ENCODE measurements at places on chromosomes 16 and 17.

GRCh38 chr17:10328206-10328605 lies 44.6 kb downstream of the MYH13 start:
- ATAC-seq = no peak

DNA sequence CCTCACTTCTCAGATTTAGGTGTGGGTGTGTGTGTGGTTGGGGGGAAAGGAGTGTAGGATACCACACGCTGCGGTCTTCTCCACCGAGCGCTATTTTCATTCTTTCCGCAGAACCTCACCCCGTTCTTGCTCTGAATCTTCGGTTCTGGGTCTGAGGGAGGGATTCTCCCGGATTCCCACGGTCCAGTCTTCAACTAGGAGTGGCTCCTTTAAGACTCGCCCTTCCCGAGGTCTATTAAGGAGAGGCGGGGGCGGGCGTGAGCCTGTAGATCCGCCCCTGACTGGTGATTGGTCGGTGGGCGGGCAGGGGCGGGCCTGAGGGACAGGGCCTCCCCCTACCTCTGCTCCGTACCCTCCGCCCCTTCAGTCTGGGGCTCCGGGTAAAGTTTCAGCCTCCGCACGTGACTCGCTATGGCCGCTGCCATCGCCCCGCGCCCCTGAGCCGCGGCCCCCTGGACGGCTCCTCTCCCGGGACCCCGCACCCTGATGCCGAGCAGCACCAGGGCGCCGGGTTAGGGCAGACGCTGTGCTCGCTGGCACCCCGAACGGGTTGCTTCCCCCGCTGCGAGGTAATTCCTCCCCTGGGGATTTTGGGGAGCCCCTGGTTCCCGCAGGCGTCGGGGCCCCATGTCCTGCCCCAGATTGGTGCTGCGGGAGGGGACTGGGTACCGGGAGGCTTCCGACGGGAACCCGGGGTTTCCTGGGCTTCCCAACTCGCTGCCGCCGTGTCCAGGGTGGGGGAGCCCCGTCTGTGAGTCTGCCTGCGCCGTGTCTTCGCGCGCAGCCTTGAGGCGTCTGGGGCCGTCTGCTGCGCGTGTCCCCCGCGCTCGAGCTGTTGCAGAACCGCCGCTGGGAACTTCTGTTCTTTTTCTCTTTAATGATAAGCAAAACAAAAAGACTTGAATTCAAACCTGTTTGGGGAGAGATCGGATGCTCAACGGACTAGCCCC lies 9.2 kb downstream of the RARA start:
- ATAC-seq = peak; percentile 71

- peak; percentile 64 for ATAC-seq
These were observed 4.9 kb downstream of the MAP3K14 start for GRCh38 chr17:45311760-45312476.

- no peak for ATAC-seq
These were observed 151.6 kb downstream of the PHKB start for GRCh38 chr16:47612711-47613110.

GRCh38 chr16:16052916-16053315 lies 103.5 kb downstream of the ABCC1 start:
- ATAC-seq = no peak

DNA sequence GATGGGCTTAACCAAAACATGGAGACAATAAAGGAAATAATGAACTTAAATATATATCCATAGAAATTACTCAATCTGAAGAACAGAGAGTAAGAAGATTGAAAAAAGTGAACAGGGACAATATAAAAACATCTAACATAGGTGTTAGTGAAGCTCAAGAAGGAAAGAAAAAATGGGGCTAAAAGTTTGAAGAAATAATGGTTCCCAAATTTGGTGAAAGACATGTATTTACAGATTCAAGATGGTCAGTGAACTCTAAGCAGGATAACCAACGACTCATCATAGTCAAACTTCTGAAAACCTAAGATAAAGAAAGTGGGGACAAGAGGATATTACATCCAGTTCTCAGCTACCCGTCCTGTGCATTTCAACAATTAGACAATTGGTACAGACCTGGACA lies 22.6 kb downstream of the SDK2 start:
- no peak for ATAC-seq

DNA sequence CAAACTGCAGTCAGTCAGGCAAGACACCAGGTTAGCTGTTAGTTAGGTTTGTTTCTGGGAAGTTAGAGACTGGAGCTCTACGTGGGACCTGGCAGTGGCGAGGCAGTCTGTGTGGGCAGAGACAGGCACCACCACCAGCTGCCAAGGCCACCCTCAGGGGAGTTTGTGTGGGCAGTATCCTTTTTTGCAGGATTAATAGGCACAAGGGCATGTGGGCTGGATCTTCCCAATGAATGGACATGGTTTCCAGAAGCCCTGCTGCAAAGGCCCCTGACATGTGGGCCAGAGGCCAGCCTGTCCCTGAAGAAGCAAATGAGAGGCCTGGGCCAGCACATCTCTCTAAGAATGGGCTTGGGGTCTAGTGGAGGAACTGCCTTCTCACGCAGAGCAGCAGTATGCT lies 19.2 kb upstream of the SREBF1 start:
- ATAC-seq = no peak

GRCh38 chr17:49762151-49762941 lies 1.6 kb downstream of the FAM117A start:
- ATAC-seq = no peak

- no peak for ATAC-seq
These were observed 22.9 kb downstream of the TNS4 start for GRCh38 chr17:40478486-40478885.

DNA sequence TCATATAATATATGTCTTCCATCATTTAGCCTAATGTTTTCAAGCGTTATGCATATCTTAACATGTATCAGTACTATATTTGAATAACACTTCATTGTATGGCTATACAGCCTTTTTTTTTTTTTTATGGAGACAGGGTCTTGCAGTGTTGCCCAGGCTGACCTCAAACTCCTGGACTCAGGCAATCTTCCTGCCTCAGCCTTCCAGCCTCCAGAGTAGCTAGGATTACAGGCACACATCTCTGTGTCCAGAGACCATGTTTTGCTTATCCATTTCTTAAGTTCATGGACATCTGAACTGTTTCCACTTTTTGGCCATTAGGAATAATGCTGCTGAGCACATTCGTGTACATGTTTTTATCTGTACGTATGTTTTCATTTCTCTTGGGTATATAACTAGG lies 7.8 kb downstream of the BPTF start:
- ATAC-seq = no peak

- ATAC-seq = no peak
These were observed 27.1 kb downstream of the SLC13A5 start for GRCh38 chr17:6686026-6686425.

DNA sequence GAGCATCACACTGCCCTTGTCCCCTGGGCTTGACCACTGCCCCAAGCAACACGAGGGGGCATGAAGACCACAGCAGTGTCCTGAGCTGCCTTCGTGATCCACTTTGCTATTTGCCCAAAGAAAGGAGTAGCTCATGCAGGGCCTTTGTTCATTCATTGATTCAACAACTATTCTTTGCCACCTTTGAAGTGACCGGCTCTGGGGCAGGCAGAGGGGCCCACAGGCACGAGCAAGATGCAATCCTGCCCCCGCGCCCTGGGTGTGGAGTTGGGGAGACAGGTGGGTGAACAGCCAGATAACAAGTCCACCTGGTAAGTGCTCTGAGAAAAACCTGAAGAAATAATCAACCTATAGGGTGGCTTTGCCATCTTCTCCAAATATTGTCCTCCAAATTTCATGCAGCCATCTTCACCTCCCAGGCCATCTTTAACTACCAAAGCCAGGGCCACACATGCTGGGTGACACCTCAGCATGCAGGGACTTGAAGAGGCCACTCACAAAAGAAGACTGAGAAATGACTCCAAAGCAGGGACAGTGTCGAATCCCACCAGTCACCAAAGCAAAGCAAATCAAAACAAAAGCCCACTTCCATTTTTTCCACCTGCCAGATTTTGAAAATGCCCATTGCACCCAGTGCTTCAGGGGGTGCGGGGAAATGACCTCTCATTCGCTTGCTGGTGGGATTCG lies 18.2 kb upstream of the RBFOX3 start:
- no peak for ATAC-seq

- no peak for ATAC-seq
These were observed 36.6 kb downstream of the GRIN2A start for GRCh38 chr16:10145542-10146035.

- no peak for ATAC-seq
These were observed 5.6 kb downstream of the LLGL2 start for GRCh38 chr17:75530837-75531720.

GRCh38 chr17:68699936-68700335 lies 98.8 kb upstream of the FAM20A start:
- ATAC-seq = no peak

GRCh38 chr16:52548261-52549010 lies 1.5 kb upstream of the TOX3 start:
- no peak for ATAC-seq

DNA sequence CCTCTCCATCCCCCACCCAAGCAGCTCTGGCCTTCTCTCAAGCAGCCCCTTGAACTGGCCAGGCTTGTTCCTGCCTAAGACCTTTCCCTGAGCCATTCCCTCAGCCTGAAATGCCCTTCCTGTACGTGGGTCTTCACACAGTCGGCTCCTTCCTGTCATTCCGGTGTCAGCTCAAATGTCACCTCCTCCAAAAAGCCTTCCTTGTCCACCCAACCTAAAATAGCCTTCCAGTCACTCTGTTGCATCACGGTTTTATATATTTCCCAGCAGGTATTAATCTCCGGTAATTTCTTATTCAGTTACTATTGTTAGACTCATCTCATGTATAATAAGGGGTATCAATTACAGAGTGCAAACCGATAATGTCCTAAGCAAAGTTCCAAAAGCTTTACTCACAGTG lies 51.8 kb downstream of the C17orf67 start:
- no peak for ATAC-seq

GRCh38 chr16:88359008-88359407 lies 23.8 kb upstream of the ZNF469 start:
- ATAC-seq = no peak

DNA sequence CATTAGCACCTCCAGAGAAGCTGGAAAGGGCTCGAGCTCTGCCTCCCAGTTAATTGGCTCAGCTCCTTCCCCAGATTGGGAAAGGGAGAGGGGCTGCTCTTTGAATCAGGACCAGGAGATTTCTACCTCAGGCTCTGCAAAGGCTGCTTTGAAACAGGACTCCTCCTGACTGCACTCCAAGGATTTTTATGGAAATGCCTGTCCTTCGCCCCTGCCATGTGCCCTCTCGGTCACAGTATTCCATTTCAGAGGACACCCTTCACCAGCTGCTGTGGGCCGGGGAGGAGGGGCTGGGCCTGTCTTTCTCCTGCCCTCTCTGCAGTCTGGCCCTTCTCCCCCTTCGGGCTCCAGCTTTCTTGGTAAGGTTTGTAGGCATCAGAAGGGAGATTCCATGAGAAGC lies 13.6 kb downstream of the MRM1 start:
- no peak for ATAC-seq

DNA sequence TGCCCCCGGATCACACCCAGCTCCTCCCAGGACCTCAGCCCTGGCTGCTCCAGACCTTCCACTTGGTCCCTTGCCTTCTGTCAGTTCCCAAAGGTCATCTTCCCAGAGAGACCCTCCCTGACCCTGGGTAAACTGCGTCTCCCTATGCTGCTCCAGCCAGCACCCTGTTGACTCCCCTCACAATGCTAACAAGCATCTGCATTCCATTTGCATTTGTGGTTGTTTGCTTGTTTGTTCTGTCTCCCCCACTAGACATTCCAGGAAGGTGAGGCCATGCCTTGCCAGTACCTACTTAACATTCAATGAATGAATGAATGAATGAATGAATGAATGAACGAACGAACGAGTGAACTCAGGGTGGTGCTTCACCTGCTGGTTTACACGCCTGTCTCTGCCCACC lies 171.2 kb downstream of the WSCD1 start:
- ATAC-seq = no peak

DNA sequence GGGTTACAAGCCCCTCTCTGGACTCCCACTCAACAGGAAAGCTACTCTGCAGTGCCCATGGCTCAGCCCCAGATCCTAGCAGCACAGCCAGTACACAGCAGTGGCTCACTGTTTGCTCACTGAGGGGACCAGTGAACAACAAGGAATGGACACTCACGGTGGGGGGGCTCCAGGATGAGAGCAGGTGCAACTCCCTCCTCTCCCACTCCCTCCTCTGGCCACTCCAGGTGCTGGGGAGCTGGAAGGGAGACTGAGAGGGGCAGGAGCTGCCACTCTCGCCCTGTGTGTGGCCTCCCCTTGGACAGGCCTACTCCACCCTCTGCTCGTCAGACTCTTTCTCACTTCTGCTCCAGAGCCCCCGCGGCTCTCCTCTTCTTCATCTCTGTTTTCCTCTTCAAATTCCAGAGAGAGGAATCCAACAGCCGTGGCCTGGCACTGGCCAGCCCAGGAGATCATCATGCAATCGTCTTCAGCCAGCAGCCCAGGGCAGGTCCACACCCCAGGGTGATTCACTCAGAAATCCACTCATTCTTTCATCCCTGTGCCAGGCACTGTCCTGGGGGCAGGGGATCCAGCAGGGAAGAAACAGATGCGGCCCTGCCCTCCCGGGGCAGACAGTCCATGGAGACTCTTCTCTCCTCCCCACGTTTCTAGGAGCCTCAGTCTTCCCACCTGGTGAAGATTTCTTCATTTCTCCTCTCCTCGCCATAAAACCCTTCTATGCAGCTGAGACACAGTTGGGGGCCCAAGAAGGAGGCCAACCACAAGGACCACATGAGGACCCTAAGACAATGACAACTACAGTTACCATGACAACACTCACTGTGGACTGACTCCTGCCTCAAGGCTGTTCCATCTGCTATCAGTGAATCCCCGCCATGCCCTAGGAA lies 30.7 kb downstream of the CFAP20 start:
- no peak for ATAC-seq

DNA sequence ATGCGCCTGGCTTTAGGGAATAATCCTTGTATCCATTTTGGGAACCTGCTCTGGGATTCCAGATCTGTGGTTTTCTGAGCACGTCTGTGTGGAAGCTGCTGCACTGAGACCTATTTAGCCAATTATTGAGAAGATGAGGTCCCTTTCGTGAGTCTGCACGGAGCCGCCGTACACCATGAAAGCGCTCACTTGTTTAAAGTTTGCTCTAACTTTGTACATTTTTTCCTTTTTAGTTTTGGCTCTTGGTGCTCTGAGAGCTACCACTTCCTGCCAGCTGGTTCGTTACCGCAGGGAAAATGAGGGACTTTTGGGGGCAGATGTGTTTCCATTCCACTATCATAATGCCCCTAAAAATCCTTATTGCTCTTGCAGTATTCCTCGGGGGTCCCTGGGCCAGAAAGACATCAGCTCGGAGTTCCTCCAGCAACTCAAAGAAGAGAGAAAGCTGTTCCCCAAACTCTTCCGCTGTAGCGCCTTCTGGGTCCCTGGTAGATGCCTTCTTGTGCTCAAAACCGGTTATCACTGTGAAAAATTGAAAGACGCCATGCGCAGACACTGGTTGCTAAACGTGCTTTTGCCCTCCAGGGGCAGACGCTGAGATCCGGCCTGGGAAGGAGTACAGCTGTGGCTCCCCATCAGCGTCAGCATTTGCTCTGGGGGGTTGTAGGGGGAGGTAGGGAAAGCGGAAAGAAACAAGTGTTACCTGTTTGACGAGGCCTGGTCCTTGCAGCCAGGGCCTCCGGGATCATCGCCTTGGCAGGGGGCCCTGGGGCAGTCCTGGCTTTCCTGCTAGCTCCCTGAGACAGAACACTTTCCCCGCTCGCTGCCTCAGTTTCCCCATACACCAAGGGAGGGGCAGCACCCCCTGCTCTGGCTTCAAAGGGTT lies 238.1 kb downstream of the MRTFB start:
- peak; percentile 19 for ATAC-seq

GRCh38 chr17:14337596-14338079 lies 36.8 kb downstream of the HS3ST3B1 start:
- ATAC-seq = peak; percentile 93

GRCh38 chr16:68126395-68126794 lies 41.2 kb downstream of the NFATC3 start:
- ATAC-seq = peak; percentile 16

Measured in activated T-helper 17 cell treated with anti-CD3 and anti-CD28 coated beads, Interleukin-2, amount 50 U/mL, for 72 hours (primary cell).